Liver (tissue), 10 donors: ENCODE measurements at places on chromosomes 6 and 20.

- no peak overlapping the region for H3K27ac ChIP-seq
- no peak for DNase-seq
- no peak overlapping the region for H3K4me3 ChIP-seq
- H3K4me1 ChIP-seq: no peaks in the 10 kb centered on the region
These were observed 42.4 kb upstream of the SIRT5 start for GRCh38 chr6:13531956-13532355.

DNA sequence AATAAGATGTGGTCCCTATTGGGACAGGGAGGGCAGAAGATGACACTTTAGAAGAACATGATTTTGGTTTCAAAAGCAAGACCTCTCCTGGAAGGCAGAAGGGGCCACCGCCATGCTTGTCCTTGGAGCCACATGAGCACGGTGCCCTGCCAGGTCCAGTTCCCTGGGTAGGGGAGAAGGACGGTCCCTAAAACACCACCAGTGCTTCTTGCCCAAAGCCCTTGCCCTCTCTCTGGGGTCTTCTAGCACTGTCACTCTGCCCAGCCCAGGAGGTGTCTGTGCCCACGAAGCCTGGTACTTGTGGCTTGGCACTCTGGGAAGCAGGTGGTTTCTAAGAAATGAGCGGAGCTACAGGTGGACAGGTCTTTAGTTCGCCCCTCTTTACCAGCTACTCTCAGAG is 46.0 kb downstream of the PLCG1 start:
- no peak overlapping the region for H3K27ac ChIP-seq
- no peak overlapping the region for H3K4me3 ChIP-seq
- H3K27me3 ChIP-seq: no peaks in the 10 kb centered on the region
- no peaks in the 10 kb centered on the region for H3K4me1 ChIP-seq
- peak; percentile 25 for DNase-seq
- peaks cover 20% of the 10 kb centered on the region for H3K36me3 ChIP-seq

DNA sequence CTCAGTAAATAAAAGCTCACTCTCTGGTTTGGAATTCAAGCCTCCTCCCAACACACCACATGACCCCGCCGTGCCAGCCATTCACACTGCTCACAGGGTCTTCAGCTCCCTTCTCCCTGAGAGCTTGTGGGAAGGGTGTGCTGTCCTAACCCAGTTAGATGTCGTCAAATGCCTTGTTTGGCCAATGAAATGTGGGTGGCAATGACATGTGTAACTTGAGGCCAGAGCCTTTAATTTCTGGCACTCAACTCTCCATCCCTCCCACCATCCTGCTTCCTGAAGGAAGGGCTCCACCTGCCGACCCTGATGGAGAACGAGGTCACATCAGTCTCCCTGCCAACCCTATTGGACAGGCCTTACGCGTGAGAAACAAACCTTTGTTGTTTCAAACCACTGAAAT is 224.5 kb upstream of the AGPAT4 start:
- H3K4me3 ChIP-seq: no peak overlapping the region
- no peak overlapping the region for H3K27ac ChIP-seq
- H3K4me1 ChIP-seq: no peaks in the 10 kb centered on the region
- DNase-seq: no peak
- H3K36me3 ChIP-seq: no peaks in the 10 kb centered on the region
- H3K27me3 ChIP-seq: no peaks in the 10 kb centered on the region

DNA sequence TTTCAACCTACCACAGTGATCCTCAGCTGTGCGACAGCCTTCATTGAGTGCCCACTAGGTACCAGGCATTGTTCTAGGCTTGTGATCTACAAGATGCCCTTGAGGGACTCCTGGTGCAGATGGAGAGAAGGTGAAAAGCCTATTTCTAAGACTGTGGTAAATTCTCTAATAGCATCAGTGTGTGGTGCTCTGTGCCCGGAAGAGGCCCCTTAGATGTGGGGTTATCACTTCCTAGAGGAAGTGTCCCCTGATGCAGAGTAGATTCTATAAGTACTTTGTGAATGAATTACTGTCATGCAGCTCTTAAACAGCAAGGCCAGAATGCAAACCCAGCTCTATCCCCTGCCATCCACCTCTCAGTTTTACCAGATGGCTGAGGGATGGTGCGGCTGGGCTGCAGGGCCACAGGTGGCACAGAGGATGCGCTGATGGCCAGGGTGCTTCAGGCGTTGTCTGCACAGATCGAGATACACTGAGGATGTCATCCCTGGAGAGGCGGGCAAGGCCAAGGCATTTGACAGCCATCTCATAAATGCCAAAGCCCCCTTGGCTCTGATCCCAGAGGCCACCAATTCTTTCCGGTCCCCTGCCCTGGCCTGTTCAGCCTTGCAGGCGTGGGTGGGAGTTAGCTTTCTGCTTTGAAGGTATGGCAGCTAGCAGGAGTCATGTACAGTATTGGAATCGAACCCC is 96.7 kb downstream of the TOX2 start:
- H3K36me3 ChIP-seq: no peaks in the 10 kb centered on the region
- H3K27ac ChIP-seq: no peak overlapping the region
- no peaks in the 10 kb centered on the region for H3K27me3 ChIP-seq
- no peak for DNase-seq

- H3K4me1 ChIP-seq: no peaks in the 10 kb centered on the region
- H3K4me3 ChIP-seq: no peak overlapping the region
- H3K27ac ChIP-seq: no peak overlapping the region
- H3K36me3 ChIP-seq: no peaks in the 10 kb centered on the region
- no peak for DNase-seq
- no peaks in the 10 kb centered on the region for H3K27me3 ChIP-seq
These were observed 149.4 kb upstream of the SMLR1 start for GRCh38 chr6:130677766-130678165.

- DNase-seq: no peak
- no peak overlapping the region for H3K4me3 ChIP-seq
- no peaks in the 10 kb centered on the region for H3K27me3 ChIP-seq
These were observed 4.9 kb downstream of the TUBB2B start for GRCh38 chr6:3222506-3223038.

DNA sequence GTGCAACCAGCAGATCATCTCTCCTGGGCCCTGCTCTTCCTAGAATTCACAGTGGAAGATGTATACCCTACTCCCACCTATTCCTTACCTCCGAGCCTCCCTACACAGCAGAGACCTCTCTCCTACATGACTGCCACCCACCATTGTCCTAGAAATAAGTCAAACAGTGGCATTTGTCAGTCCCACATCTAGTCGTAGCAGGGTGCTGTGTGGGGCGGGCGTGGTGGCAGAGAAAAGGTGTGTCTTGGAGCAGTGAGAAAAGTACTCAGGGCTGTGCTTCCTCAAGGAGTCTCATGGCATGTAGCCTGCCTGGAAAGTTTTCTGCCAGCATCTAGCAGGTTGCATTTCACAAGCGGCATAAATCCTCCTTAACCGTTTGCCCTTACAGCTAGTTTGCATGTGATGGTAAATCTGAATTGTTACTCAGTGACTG is 59.4 kb upstream of the PTGIS start:
- H3K27me3 ChIP-seq: no peaks in the 10 kb centered on the region
- peaks cover 7% of the 10 kb centered on the region for H3K4me1 ChIP-seq
- H3K27ac ChIP-seq: no peak overlapping the region
- no peak overlapping the region for H3K4me3 ChIP-seq
- no peak for DNase-seq
- no peaks in the 10 kb centered on the region for H3K36me3 ChIP-seq

DNA sequence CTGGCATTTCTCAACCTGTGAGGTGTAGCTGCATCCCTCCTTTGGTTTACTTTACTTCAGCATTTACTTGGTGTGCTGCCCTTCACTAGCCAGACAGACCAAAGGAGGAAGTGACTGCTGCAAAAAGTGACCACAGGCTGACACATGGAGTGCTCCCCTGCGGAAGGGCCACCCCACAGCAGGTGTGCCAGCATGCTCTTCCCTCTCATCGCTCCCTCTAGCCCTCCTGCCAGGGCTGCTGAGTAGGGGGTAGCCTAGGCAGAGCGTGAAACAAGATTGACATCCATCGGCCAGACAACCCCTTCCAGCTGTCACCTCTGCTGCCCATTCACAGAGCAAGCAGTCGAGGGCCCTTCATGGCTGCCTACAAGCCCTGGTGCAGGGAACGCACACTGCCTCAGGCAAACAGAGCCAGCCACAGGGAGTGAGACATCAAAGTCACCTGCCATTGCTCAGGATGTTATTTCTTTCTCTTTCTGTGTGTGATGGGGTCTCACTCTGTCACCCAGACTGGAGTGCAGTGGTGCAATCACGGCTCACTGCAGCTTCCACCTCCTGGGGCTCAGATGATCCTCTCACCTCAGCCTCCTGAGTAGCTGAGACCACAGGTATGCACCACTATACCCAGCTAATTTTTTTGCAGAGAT is 102.0 kb upstream of the RPS6KA2 start:
- no peak overlapping the region for H3K4me3 ChIP-seq
- no peaks in the 10 kb centered on the region for H3K27me3 ChIP-seq
- no peak for DNase-seq
- H3K36me3 ChIP-seq: no peaks in the 10 kb centered on the region
- no peaks in the 10 kb centered on the region for H3K4me1 ChIP-seq

DNA sequence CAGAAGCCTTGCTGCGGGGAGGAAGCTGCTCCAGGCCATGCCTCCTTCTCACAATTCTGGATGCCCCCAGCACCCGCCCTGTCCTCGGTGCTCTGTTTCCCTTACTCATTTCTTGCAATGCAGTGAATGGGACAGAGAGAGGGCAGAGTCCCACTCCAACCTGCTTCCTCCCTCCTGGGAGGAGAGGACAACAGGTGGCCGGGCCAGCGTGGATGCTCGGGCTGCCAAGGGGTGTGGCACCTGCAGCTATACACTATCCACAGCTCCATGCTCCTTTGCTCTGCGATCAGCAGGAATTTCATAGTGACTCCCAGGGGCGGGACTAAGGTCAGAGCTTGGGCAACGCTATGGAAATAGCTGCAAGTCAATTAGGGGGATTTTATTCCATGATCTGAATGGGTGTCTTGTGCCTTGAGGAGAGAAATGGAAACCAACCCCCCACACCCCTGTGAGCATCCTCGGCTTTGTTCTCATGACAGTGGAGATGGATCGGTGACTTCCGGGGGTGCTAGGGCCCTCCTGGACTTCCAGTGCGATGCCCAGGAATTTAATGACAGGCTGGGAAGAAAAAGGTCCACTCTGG is 192.5 kb downstream of the MYLK4 start:
- no peak for DNase-seq
- no peaks in the 10 kb centered on the region for H3K27me3 ChIP-seq

DNA sequence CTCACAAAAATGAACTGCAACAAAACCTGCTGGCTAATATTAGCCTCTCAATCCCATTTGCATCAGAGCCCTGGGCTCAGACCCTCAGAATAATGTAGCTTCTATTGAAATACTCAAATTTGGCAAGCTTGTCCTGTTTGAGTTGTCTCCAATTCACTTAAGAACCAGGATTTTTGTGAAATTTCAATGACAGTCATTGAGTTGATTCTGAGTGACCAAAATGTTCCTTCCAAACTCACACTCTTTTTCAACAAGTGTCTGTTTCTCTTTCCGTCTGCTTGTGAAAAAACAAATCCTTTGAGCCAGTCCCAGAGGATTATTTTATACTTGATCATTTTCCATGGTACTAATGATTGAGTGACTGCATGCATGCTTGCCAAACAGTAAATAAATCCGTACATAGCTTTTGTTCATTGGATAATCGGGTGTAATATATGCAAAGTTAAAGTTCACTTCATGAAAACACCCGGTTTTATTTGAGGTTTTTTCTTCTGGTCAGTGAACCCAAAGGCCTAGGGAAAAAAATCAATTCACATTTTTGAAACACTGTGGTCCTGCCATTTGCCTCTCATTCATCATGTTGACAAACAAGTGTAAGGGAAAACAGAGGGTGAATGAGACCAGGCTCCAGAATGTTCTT is 16.4 kb upstream of the SLC22A2 start:
- no peak for DNase-seq
- peaks cover 16% of the 10 kb centered on the region for H3K4me1 ChIP-seq
- no peaks in the 10 kb centered on the region for H3K27me3 ChIP-seq
- no peak overlapping the region for H3K4me3 ChIP-seq
- H3K27ac ChIP-seq: peak overlapping the region; percentile 80
- H3K36me3 ChIP-seq: no peaks in the 10 kb centered on the region

DNA sequence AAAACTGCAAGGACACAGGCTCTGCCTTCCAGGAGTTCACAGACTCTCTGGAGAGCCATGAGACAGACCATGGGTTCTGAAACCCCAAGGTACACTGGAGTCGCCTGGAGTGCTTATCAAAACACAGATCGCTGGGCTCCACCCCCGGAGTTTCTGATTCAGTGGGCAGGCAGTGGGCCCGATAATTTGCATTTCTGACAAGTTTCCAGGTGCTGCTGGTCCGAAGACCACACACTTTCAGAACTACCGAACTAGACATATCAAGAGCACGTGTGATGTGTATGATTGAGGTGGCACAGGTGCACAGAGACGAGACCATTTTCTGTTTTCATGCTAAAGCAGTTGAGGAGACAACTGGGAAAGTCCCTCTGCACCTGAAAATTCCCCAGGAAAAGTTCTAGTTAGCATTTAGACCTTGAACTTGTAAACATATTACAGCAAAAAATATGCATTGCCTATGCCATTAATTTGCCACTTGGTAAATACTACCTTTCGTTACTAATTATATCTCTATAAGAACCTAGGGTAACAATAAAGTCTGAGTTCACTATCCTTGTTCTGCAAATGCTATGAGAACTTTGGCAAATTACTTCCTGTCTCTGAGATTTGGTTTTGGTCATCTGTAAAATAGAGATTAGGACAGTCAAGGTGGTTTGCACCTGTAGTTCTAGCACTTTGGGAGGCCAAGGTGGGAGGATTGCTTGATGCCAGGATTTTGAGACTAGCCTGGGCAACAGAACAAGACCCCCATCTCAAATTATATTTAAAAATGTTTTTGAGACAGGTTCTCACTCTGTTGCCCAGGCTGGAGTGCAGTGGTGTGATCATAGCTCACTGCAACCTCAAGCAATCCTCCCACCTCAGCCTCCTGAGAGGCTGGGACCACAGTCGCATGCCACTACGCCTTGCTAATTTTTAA is 14.3 kb upstream of the PIM1 start:
- no peaks in the 10 kb centered on the region for H3K27me3 ChIP-seq
- DNase-seq: no peak
- no peak overlapping the region for H3K4me3 ChIP-seq
- H3K4me1 ChIP-seq: peaks cover 13% of the 10 kb centered on the region

DNA sequence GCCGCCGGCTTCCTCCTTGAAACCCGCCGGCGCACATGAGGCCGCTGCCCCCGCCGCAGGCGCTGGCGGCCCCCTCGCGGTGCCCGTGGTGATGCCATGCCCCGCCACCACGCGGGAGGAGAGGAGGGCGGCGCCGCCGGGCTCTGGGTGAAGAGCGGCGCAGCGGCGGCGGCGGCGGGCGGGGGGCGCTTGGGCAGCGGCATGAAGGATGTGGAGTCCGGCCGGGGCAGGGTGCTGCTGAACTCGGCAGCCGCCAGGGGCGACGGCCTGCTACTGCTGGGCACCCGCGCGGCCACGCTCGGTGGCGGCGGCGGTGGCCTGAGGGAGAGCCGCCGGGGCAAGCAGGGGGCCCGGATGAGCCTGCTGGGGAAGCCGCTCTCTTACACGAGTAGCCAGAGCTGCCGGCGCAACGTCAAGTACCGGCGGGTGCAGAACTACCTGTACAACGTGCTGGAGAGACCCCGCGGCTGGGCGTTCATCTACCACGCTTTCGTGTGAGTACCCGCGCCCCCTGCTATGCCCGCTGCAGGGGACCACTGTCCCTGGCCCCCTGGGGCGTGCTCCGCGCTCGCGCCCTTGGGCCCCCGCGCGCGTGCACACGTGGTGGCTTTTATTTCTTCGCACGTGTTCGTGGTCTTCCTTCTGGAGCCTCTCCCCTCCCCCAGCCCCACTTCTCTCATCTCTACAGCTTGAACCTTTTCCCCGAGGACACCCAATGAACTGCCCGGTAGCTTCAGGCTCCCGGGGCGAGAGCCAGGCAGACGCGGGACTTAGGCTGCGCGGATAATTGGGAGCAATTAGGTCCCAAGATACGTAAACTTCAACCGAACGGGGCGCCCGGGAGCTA is 453 bp downstream of the KCNQ5 start:
- peak overlapping the region; percentile 5 for H3K4me3 ChIP-seq
- H3K4me1 ChIP-seq: peaks cover 35% of the 10 kb centered on the region
- H3K27me3 ChIP-seq: no peaks in the 10 kb centered on the region
- no peak for DNase-seq
